ENCODE measurements at places on chromosomes 5 and 9. TPM values are rescaled to one million over a fixed set of nuclear protein-coding genes. Genes with fewer than 3 reads are reported as not detected.
A peak's percentile ranks its signal among the peaks of the same experiment; 100 is the strongest.

FAM114A2 gene
- 23.1 TPM for total RNA-seq

CHSY3 gene
- total RNA-seq = not detected

ITGA2 gene
- 4.3 TPM for total RNA-seq

LTC4S gene
- total RNA-seq = 3.7 TPM

IL13 gene
- total RNA-seq = 1.4 TPM

SLC46A2 gene
- total RNA-seq = not detected

NPDC1 gene
- 29.9 TPM for total RNA-seq

STARD4 gene
- 52.3 TPM for total RNA-seq

DNA sequence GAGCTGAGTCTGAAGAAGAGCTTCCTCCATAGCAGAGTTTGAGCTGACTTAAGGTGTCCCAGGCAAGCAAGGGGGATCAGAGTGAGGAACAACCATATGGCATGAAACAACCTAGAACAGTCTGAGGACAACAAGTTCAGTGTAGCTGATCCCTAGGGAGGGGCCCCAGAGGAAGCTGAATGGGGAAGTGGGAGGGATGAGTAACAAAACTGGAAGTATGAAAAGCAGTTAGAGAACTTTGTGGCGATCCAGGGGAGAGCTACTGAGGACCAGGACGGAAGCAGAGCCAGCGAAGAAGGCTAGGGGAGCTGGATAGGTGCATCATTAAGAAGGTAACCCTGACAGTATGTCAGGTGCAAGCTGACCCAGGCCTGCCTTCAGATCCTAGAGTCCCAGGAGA lies 580.8 kb downstream of the BNC2 start:
- no peak for DNase-seq

DNA sequence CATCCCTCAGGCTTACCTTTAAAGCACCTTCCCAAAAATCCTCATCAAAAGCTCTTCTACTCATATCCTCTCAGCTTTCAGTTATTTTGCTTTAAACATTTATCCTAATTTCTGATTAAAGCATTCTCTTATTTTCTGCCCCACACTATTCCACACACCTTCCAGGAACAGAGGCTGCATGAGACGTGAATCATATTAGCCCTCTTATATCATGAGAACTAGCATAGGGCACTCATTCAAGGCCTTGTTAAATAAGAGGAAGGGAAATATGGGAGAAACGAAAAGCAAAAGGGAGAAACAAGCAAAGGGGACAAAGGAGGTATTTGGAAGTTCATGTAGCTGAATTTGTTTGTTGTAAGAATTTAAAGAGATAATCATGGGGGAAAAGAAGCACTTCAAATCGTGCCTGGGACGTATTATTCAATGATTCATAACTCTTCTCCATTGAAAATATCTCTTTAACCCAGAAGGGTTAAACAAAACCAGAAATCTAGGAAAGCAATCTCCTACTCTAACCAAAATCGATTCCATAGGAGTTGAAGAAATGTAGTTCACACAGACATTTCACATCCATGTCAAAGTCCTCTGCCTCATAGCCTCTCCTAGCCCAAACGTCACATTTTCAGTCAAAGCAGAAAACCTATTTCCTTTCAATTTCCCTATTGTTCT lies 4.1 kb downstream of the ALDH1A1 start:
- DNase-seq = no peak

DNA sequence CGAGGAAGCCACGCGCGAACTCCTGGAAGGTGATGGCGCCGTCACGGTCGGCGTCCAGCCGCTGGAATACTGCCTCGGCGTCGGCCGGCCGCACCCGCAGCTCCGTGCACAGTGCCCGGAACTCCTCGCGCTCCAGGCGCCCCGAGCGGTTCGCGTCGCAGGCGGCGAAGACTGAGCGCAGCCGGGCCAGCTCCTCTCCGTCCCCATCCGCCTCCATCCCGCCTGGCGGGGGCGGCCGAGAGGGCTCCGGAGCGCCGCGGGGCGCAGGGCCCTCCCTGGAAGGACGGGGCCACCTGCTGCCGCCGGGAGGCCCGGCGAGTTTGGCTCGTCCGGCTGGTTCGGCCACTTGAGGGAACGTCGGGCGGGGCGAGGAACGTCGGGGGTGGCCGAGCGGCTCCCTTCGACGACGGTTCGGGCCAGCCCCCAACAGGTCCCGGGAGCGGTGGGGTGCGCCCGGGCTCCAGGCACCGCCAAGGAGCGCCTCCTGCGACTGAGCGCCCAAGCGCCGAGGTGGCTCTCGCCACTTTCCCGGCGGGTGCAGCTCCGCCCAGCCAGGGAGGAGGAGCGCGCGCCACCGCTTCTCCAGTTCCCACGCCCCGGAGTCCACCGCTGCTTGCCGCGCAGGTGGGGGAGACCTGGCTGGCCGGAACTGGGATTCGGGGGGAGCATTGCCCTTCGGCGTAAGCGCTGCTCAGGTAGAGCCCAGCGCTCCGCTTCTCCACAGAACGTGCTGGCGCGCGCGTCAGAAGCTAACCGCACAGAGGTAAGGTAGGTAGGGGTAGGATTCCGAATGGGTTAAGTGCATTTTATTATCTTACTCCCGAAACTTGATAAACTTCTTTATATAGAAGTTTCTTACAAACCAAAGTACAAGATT lies at the start of gene RASEF:
Gene RASEF (minus strand): TSS at position 492 of the 877 bp plus-strand sequence. CDS start 275 bp downstream, at position 217.
- no peak for DNase-seq

GRCh38 chr9:133101356-133102189 lies 19.5 kb downstream of the RALGDS start:
- no peak for DNase-seq

- DNase-seq = no peak
Measured at GRCh38 chr9:426264-426663, 211.6 kb downstream of the DOCK8 start.

- no peak for DNase-seq
Measured at GRCh38 chr5:146005723-146006122, 69.3 kb downstream of the SH3RF2 start.

- DNase-seq = no peak
Measured at GRCh38 chr5:6260846-6261245, 117.5 kb downstream of the MED10 start.

DNA sequence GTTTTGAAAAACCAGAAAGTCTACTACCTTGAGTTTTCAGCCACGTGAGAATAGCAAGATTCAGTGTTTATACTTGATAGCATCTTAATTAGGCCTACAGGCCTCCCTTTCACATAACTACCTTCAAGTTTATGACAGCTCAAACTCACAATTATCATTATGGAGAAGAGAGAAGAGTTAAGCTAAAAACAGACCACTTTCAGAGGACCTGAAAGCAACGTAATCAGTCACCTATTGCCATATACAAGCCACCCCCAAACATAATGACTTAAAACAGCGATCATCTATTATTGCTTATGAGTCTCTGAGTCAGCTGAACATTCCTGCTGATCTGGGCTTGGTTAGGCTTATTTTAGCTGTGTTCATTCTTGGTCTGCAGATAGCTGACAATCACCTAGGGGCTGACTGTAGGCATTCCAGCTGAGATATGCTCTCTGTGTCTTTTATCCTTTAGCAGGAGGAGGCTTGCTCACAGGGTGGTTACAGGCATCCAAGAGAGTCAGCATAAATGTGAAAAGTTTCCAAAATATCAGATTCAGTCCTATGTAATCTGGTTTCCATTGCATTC lies 130.9 kb downstream of the COX7C start:
- DNase-seq = no peak

- DNase-seq = no peak
Measured at GRCh38 chr5:10332301-10332700, 21.2 kb upstream of the MARCHF6 start.

DNA sequence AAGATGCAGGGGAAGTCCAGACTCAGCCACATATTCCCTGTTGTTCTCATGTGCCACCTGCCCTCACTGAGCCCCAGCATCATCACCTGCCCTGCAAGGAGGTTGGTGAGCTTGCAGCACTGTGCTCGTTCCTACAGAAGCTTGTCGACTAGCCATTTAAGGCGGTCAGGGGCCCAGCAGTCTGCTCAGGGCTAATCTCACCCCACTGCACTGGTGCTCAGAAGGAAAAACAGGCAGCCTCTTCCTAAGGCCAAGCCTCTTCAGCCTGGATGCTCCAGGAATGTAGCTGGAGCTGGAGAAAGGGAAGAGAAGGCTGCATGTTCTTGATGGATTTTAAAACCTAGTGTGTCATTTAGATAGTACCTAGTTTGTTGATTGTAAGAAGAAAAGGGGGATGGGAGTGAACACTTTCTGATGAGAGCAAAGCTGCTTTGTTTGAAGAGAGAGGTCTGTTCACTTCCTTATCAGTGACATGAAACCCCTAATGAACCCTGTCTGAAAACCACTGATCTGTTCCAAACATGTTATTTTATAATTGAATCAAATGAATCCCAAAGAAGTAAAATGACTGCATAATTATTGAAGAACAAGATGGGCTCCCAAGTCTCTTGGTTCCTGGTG lies 10.6 kb upstream of the ASPN start:
- no peak for DNase-seq

GRCh38 chr5:134462761-134463160 lies 51.1 kb upstream of the CDKN2AIPNL start:
- no peak for DNase-seq

- peak; percentile 76 for DNase-seq
Measured at GRCh38 chr9:22008717-22009505, at the start of gene CDKN2B. TSS of gene CDKN2B (minus strand) at chr9:22009305. CDS start at chr9:22008953, 352 bp downstream.

DNA sequence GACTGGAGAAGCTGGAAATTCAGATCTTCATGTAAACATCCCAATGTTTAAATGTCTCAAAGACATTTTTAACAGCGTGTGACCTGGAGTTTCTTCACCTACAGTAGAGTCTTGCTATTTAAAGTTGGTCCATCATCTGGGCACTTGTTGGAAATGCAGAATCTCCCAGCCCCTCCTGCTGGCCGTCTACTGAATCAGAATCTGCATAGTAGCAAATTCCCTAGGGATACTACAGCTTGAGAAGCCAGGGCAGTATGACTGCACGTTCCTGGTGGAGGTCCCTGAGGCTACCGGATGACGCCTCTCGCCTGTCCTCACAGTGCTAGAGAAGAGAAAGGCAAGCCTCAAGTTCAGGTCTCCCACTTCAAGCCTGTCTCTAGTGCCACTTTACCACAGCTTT lies 15.7 kb downstream of the SAP30L start:
- no peak for DNase-seq

- no peak for DNase-seq
Measured at GRCh38 chr5:15009420-15009819, 137.8 kb upstream of the ANKH start.

DNA sequence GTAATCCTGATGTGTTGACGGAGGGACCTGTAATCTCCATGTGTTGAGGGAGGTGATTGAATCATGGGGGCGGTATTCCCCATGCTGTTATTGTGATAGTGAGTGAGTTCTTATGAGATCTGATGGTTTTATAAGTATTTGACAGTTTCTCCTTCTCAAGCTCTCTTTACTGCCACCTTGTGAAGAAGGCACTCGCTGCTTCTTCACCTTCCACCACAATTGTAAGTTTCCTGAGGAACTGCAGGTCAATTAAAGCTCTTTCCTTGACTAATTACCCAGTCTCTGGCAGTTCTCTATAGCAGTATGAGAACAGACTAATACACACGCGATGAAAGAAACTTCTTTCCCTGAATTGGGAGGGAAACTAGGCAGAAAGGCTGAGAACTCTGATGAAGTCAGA lies 141.1 kb upstream of the RAD23B start:
- DNase-seq = no peak

- no peak for DNase-seq
Measured at GRCh38 chr5:180785794-180786221, 16.8 kb downstream of the MGAT1 start.

Measured in activated CD8-positive, alpha-beta T cell treated with anti-CD3 and anti-CD28 coated beads, Interleukin-2, amount 10 ng/mL, durations not matched to agents 7 days and 5 days (primary cell).